ENCODE measurements at places on chromosomes 7 and 10.

- no peak for DNase-seq
Measured at GRCh38 chr10:52050429-52051047, 263.5 kb upstream of the DKK1 start.

DNA sequence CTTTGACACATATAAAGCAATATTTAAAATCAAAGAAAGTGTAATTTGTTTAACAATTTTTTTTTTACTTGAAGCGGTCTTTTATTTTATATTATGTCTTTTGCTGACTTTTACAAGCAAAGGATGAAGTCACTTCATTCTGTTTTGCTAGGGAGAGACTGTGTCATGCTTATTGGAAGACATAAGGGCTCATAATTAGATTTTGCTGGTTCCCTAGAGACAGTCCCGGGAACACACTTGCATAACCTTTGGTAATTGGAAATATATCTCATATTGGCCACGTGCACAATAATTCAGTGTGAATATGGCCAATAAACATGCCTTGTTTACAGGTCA is 448 bp upstream of the NET1 start:
- no peak for DNase-seq

DNA sequence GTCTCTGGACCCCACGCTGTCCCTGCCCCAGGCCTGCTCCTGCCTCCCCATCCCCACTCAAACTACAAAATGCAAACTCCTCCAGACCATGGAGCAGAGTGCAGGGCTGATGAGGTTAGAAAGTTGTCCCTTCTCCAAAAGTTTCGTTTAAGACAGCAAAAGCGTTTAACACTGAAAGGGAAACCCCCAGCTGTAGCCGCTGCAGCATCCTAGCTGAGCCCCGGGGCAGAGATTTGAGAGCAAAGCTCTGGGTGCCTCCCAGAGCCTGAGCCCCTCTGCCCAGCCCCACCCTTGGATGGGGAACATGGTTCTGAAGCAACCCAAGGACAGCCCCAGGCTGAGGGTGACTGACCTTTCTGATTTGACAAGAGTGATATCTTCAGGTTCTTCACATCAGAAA is 52.8 kb upstream of the ENO4 start:
- DNase-seq = no peak

DNA sequence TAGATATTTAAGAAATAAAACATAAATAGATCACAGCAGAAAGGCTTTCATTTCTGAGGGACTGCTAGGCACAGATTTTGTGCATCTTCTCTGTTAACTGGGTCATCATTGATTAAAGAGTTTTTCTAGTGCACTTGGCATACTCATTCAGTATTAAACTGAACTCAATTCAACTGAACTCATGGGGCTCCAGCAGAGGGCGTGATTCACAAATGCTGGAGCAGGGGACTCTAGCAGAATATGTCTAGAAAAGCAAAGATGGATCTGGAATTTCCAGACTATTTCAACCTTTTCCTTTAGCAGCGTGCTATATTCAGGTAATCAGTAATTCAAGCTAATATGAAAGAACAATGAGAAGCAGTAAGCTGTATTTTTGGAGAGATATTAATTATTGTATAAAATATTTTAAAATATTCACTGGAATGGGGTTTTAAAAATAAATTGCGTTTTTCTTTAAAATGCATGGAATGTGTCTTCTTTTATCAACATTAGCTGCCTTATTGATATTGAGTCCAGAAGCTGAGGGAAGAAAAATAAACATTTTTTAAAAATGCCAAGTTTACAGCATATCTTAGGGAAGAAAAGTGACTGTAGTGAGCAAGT is 296.8 kb upstream of the CACNA2D1 start:
- DNase-seq = no peak

- no peak for DNase-seq
Measured at GRCh38 chr7:26891400-26892350, 27.3 kb upstream of the SKAP2 start.

DNA sequence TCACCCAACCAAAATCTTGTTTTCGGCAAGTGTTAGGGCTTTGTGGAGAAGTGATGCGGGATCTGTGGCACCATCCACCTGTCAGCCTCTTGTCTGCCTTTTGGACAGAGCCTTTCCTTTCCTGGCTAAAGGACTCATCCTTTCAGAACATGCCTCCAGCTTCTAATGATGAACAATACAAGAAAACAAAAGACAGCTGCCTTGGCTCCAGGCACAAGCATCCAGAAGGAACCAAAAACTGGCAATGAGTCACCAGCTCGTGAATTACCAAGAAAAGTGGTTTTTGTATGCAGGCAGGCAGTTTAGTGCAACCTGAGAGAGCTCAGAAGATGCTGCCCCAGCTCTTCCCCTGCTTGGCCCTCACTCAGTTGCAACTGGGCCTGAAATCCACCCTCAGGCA is 84.6 kb upstream of the NAMPT start:
- no peak for DNase-seq

DNA sequence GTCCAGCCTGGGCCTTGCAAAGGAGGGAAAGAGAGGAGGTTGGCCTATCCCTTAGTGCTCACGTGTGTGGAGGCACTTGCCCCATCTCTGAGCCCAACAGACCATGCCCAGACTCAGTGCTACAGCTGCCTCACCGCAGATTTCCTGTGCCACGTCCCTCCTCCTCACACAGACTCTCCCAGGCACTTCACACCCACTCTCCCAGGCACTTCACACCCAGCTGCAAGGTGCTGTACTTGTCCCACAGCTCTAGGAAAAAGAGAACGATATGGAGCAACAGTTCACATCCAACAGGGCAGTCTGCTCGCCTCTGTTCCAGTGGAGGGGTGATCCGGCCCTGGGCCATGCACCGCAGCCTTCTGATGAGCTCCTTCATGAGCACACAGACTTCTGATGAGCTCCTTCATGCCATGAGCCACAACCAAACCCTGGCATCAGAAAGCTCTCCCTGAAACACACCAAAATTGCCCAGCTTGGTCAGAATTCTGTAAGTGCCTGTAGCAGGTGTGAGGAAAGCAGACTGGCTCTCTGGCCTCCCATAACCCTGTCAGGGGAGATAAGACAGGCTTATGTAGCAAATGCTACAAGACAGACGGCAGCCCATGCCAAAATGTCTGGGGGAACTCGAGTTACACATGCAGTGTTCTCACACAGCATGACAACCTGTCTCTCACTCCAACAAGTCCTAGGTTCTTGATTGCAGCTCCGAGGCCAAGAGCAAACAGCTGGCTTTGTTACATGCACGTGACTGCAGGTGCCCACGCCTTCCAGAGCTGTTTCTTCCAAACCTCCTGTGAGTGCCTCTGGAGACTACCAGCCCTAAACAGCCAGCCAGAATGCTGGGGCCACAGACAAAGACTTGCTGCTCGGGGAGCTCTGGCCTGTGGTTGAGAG is 348.5 kb downstream of the GRID1 start:
- peak; percentile 44 for DNase-seq

- no peak for DNase-seq
Measured at GRCh38 chr10:74922921-74923320, 96.5 kb downstream of the KAT6B start.

- no peak for DNase-seq
Measured at GRCh38 chr10:29063806-29064644, 224.8 kb upstream of the LYZL1 start.

- DNase-seq = no peak
Measured at GRCh38 chr10:822197-822596, 109.3 kb downstream of the LARP4B start.

DNA sequence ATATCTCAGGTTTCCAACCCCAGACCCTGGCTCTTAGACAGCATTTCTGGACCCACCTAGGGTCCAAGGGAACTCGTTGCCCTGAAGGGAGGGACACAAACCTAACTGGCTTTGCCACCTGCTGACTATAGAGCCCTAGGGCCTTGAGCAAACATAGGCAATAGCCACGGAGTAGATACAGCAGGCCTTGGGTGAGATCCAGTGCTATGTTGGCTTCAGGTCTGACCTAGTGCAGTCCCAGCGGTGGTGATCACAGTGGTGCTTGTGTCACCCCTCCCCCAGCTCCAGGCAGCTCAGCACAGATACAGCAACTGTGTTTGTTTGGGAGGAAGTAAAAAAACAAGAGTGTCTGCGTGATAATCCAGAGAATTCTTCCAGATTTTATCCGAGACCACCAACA is 9.7 kb upstream of the TNKS2 start:
- DNase-seq = no peak

GRCh38 chr10:7315906-7316305 is 94.9 kb downstream of the SFMBT2 start:
- no peak for DNase-seq

DNA sequence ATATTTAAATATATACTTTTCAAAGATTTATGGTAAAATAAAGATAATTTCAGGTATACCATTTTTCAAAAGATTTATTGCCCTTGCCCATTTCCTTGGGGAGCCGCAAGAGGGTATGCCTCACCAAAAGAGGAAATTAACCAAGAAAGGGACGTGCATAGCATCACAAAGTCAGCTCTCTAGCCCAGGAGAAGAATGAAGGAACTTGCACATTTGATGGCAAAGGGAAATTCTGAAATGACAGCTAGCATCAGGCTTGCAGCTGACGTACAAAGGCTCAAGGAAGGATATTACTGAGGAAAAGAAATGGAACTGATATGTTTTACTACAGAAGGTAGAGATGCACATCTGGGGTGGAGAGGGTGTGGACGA is 93.6 kb upstream of the RSU1 start:
- DNase-seq = no peak

- no peak for DNase-seq
Measured at GRCh38 chr7:48299580-48300169, 128.4 kb downstream of the ABCA13 start.

DNA sequence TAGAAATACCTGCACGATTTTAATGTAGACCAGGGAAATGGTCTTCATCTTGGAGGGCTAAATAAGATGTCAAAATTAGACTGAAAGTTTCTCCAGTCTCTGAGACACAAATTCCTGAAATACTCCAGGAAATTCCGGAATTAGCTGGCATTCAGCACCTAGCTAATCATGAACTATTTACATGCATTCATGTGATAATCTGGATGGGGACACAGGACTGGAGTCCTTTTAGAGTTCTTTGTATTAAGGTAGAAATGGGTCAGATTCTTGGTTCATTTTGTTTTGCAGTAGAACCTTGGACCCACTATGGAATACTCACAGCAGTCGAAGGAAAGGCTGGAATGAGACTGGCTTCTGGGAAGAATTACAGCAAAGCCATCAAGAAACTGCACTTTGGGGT is 65.3 kb upstream of the MDFIC start:
- DNase-seq = no peak

DNA sequence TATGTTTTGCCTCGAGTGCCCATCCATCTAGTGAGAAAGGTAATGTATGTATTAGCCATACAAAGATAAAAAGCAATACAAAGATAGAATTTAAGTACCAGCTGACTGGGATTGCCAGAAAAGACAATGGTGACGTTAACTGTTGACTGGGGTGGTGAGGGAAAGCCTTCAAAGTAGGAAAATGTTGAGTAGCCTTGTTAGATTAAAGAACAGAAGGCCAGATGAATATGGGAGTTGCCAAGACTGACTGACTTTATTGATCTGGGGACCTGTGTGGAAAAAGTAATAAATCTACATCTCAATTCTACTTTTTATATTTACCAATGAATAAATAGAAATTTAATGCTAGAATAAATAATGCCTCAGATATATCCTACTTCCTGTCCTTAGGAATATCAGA is 97.7 kb downstream of the TFEC start:
- DNase-seq = no peak

Measured in NCI-H187 treated with DMSO at 0.1 percent for 48 hours (cell line).